ENCODE measurements at places on chromosomes 2 and 18.
A peak's percentile ranks its signal among the peaks of the same experiment; 100 is the strongest.

DNA sequence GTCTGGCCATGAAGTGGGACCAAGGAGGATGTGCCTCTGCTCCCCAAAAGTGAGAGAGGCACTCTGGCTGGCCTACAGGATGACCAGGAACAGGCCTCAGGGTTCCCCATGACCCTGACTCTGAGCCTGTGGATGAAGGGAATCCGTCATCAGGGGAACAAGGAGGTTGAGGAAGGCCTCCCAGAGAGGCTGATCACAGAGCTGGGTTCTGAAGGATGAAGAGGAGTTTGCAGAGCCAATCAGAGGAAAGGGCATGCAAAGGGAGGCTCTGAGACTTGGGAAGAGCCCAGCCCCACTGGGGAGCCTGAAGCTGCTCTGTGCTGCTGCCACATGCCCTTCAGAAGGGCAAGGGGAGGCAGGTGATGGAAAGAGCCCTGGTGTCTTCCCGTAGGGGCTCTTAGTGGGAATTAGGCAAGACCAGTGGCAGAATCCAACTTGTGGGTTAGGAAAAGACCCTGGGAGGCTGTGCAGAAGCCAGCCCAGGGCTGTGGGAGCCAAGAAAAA is 141.3 kb upstream of the ID2 start:
- no peak for DNase-seq

- no peak for DNase-seq
Measured at GRCh38 chr2:7077660-7078267, 160.6 kb downstream of the RNF144A start.

DNA sequence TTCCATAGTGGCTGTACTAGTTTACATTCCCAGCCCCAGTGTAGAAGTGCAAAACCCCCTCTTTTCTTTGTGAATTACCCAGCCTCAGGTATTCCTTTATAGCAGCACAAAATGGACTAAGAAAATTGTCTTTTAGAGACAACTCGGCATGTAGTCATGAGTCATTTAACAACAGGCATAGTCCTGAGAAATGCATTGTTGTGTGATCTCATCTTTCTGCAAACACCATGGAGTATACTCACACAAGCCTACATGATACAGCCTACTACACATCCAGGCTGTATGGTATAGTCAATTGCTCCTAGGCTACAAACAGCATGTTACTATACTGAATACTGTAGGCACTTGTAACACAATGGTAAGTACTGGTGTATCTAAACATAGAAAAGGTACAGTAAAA is 44.4 kb upstream of the MBP start:
- DNase-seq, result no peak

- DNase-seq, result no peak
Measured at GRCh38 chr2:223418604-223419199, 183.5 kb downstream of the SCG2 start.

DNA sequence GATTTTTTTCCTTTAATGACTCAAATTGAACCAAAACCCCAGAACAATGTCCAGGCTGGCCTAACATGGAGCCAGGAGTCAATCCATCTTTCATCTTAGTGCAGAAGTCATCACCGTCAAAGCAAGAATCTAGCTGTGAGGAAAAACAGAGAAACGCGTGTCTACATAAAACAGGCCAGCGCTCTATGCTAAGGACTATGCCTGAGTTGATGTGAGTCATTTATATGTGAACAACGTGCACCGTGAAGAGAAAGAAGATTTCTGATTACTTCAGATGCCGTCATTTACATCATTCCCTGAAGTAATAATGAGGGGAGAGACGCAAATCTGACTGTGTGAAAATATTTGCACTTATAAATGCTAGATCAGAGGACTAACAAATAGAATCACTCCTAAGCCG is 34.0 kb upstream of the SALL3 start:
- DNase-seq, result no peak

DNA sequence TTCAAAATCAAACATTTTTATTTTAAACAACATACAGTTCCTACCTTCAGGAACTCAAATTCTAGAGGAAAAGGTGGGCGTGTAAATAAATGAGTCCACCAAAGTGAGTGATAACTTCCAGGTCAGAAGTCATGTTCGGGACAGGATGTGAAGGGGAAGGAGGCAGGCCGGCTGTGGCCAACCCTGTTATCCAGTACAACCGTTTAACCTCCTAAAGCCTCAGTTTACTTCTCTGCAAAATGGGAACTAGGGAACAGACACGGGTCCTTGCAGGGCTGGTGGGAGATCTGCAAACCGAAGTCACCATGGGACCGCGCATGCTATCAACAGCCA is 373 bp downstream of the EIPR1 start:
- DNase-seq, result peak; percentile 60

- DNase-seq, result no peak
Measured at GRCh38 chr18:25279961-25280360, 72.0 kb downstream of the ZNF521 start.

GRCh38 chr2:165953306-165953654 is 296 bp downstream of the TTC21B start:
- DNase-seq, result no peak

DNA sequence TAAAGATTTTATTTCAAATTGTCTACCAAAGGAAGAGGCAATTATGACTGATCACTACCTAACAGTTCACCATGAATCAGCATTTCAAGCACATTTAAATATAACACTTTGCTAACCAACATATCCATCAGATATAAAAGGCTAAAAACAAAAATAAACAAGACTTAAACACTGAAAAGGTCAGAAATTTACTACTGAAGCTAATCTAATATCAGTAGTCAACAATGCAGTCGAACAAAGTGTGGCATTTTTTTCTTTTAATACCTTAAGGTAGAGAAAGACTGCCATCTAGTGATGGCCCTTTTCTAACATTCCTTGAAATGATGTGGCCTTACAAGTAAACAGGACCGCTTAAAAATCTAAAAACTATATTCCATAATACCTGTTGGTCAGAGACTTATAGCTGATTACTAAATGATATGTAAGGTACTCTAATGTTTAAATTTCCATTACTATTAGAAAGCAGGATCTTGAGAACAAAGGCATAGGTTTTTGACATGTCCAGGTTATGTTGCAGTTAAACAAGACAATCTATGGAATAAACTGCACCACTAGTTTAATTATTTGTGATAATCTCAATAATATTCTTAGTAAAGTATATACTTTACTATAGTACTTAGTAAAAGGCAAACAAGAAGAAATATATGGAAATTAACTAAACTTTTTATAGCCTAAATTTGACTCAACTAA is 80.0 kb downstream of the EXOC6B start:
- DNase-seq, result peak; percentile 42

- peak; percentile 40 for DNase-seq
Measured at GRCh38 chr18:24446953-24447538, 13.4 kb upstream of the HRH4 start.

DNA sequence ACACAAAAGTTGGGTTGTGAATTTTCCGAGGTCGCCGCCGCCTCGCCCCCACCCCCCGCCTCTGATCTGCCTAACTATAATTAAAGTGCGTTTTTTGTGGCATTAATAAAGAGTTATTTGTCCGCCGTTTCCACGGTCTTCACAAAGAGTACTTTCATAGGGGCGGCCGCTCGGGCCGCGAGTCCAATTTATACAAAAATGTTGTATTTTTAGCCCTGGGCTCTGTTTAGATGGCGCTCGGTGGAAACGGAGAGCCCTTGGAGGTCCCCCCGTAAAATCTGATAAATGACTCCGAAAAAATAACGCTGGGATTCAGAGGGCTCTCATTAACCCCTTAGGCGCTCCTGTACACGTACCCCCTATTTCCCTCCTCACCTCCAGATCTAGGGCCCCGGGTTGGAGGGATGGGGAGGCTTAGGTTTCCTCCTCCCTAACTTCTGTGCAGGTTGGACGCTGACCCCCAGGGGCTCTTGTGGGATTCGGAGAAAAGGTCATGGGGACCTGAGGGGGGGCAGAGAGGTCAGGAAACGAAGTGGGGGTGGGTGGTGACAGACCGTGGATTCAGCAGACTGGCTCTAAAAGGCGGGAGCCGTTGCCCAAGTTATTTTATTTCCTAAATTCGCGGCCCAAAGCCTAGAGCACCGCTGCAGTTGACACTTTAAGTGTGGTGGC is 1.9 kb downstream of the CYP26B1 start:
- no peak for DNase-seq

DNA sequence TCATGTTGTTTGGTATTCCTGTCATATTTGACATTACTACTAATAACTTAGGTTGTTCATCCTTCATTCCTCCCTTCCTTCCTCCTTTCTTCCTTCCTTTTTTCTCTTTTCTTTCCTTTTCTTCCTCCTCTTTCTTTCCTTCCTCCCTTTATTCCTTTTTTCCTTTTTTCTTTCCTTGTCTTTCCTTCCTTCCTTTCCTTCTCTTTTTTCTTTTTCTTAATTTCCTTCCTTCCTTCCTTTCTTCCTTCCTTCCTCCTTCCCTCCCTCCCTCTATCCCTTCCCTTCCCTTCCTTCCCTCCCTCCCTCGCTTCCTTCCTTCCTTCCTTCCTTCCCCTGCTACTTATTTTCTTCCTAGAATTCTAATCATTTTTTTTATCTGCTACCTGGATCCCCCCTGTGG is 66.1 kb downstream of the CTNNA2 start:
- DNase-seq, result no peak

DNA sequence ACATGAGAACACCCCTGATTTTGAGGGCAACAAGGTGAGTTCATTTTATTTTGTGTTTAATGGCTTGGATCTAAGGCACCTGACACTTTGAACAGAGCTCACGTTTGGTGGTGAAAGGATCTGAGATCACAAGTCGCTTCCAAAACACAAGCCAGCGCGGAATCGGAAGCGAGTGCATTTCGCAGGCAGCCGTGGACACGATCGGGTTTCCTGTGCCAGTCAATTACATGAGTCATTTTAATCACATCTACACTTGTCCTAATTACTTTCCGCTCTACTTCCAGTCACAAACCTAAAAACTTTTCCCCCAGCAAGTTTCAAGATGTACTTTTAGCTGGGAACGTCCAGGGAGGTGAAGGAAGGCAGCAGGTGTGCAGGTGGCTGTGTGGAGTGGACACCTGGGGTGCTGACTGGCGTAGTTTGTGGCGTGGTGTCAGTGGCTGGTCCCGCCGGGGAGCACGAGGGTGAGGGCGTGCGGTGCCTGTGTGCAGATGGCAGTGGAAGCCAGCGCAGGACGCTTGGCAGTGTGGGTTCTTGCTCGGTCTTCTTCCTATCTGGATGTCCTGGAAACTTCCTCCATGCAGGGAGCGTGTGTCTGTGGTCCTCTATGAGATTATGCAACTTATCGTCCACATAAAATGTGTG is 75.6 kb downstream of the DCDC2C start:
- DNase-seq, result no peak

DNA sequence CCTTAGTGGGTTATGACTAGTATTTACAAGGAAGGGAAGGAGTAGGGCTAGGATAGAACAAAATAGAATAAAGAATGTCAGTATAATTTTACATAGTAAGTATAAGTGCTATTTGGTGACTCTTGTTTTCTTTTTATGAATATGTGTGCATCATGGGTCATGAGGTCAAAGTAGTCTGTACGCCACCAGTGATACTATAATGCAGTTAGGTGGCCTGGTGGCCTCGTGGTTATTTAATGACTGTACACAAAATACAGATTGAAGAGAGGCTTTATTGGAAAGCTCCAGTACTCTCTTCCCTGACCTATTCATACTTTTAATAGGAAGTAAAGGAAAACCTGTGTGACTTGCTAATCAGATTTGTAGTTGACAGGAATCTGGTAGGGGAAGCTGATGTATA is 27.3 kb downstream of the CAB39 start:
- no peak for DNase-seq

DNA sequence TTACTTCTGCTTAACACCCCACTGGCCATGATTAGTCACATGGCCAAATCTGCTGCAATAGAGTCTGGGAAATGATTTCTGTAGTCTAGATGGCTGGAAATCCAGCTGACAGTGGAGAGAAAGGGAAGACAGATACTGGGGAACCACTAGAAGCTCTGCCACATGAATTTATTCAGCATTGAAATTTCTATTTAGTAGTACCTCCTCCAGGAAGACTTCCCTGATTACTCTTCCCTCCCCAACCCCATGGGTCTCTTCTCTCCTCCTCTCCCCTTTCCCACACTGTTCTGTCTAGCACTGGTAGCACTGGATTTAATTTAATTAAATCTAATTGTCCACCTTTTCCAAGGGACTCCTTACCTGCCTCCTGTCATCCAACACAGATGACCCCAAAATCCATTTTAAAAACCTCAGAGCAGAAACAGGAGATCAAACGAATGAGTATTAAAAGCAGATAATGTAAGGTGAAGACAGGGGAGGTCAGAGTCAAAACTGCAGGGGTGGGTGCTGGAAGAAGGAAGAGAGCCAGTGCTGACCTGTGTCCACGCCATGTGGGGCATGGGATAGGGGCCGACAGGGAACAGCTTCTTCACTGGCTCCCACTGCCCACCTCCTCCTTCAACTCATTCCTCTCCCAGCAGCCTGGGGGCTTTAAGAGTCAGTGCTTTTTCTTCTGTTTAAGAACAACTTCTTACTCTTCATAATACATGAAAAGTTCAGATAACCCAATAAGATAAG is 169.2 kb upstream of the HS6ST1 start:
- no peak for DNase-seq

- DNase-seq, result no peak
Measured at GRCh38 chr18:54031243-54031642, 193.2 kb downstream of the MBD2 start.

- DNase-seq, result no peak
Measured at GRCh38 chr2:105935063-105935462, 190.4 kb downstream of the NCK2 start.

GRCh38 chr2:121128741-121129659 is 156.0 kb downstream of the TFCP2L1 start:
- peak; percentile 2 for DNase-seq

GRCh38 chr18:64019922-64020756 is 50.3 kb downstream of the SERPINB8 start:
- DNase-seq, result no peak

DNA sequence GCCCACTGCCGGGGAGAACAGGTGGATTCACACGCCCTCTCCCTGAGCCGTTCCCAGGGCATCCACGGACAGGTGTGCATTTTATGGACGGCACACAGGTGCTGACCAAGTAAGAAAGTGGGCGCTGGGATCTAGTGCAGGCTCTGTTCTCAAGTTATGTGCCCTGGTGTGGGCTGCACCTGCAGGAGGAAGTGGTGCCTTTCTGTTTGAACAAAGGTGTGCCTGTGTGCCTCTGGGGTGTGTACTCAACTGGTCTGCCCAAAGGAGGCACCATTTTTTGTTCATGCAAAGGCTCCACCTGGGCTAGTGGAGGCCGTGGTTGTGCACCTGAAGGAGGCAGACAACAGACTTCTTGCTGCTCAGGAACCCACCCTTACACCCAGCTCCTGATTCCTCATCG is 88.2 kb upstream of the HK2 start:
- DNase-seq, result no peak

DNA sequence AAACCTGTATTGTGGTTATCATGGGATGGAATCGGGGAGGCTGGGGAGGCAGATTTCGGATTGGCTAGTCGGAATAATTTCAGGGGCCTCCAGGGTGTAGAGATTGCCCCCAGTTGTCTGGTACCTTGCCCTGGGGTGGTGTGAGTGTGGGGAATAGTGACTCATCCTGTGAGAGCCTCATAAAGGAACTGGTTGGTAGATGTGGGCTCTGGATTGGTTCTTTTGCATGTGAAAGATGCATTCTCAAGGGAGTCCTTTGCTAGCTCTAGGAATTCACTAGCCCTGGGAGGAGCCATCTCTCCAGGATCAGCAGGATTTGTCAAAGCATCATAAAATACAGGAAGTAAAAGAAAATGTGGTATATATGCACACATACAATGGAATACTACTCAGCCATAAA is 331.6 kb downstream of the SETBP1 start:
- no peak for DNase-seq
